ENCODE measurements at places on chromosomes 6 and 20.

DNA sequence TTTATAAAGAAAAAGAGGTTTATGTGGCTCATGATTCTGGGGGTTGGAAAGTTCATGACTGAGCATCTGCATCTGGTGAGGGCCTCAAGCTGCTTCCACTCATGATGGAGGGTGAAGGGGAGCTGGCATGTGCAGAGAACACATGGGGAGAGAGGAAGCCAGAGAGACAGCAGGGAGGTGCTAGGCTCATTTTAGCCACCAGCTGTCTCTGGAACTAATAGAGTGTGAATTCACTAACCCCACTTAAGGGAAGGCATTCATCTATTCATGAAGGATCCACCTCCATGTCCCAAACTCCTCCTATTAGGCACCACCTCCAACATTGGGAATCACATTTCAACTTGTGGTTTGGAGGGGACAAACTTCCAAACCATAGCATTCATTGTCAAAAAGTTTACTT lies 137.3 kb upstream of the PMEPA1 start:
- DNase-seq = no peak

DNA sequence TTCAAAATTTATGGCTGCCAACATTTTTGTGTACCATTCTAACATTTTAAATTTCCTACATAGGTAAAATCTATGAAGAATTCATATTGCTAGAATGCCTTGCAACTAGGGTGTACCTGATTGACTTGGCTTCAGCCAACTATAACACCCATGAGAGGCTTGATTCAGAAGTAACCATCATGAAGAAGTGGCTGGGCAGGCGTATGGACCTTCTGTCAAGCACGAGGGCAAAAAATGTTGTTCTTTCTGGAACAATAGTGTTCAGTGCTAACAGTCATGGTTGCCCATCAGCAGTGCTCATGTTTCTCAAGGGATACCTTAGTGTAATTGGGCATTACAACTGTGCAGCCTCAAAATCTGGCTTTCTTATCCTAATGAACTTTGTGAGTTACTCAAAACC lies 42.9 kb downstream of the ID4 start:
- DNase-seq = no peak

- peak; percentile 56 for DNase-seq
These were observed 170.7 kb downstream of the ERMARD start for GRCh38 chr6:169921853-169922824.

GRCh38 chr6:13708736-13709135 lies 2.9 kb downstream of the RANBP9 start:
- DNase-seq = no peak

DNA sequence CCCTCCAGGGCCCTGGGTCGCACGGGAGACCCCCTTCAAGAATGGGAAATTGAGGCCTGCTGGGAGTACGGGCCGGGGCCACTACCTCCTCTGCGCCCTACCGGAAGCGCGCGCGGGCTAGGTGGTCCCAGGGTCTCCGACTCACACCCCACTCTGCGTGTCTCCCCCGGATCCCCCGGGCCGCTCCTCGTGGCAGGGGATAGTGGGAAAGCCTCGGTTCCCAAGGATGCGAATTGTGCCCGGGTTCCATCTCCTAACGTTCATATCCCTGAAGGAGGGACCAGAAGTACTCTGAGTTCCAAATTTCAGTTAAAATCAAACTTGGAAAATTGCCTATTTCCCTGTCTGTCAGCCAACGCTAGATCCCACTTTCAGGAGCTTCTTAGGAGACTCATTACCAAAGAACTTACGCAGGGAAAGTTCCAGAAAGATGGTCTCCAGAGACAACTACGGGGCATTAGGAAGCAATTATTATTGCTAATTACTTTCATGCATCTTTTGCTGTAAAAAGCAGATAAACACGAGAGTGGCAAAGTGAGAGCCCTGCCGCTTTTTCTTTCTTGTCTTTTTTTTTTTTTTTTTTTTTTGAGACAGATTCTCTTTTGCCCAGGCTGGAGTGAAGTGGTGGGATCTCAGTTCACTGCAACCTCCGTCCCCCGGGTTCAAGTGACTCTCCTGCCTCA lies 858 bp downstream of the FAM83D start:
- no peak for DNase-seq

- peak; percentile 73 for DNase-seq
These were observed 8.6 kb upstream of the HECA start for GRCh38 chr6:139126255-139126654.

GRCh38 chr6:64000818-64001491 lies 365.4 kb downstream of the PHF3 start:
- no peak for DNase-seq

- peak; percentile 8 for DNase-seq
These were observed 853 bp downstream of the SLC22A3 start for GRCh38 chr6:160349020-160349441.

GRCh38 chr6:44478158-44478557 lies 90.7 kb downstream of the CDC5L start:
- DNase-seq = no peak

DNA sequence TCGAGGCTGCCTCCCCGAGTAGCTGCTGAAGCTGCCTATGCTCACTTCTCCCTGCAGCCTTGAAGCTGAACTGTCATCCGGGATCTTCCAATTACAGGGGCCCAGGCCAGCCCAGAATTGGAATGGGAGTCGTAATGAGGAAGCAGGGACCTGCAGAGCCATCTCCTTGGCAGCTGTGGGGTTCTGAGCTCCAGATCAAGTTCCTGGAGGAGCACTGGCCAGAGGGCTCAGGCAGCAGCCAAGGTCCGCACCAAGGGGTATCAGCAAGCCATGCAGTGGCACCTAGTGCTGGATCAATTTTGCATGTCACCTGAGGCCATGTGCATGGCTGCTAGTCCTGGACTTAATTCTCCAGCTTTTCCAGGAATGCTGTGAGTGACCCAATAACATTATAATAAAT lies 163.2 kb upstream of the TSHZ2 start:
- DNase-seq = no peak

DNA sequence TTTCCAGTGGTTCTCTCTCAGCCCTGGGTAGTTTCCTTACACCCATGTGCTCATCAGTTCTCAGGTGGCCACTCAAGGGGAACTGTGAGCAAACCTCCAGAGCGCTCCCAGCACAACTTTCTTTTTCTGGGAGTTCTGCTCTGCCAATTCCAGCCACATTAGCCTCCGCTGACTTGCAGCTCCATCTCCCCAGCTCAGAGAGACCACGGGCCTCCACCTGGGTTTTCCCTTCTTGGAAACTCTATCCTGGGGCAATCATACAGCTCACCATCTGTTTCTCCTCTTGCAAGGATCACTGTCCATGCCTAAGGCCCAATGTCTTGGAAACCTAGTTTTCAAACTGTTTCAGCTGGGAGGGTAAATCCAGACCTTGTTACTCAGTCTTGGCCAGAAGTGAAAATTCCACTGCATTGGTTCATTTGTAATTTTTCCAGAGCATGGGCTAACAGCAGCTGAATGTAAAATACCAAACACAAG lies 129.9 kb downstream of the EYA2 start:
- no peak for DNase-seq

DNA sequence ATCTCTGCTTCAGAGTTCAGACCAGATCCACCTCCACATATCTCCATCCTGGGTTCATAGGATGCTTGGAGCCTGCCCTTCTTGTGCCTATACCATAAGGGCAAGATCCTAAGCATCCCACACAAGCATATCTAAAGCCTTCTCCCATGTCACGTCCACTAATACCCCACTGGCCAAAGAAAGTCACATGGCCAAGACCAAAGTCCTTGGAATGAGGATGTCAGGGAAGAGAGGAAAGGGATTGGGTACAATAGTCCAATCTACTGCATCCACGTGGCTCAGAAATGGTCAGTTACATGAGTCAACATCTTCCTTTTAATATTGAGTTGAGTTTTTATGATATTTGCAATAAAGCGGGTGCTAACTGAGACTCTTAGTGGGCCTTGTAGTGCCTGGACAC lies 515.9 kb upstream of the SULF2 start:
- no peak for DNase-seq

- no peak for DNase-seq
These were observed 195.4 kb downstream of the TBX18 start for GRCh38 chr6:84568971-84569370.

GRCh38 chr6:37624606-37625574 lies 72.8 kb downstream of the MDGA1 start:
- DNase-seq = no peak

Measured in activated CD4-positive, alpha-beta T cell treated with anti-CD3 and anti-CD28 coated beads, Interleukin-2, Interleukin-4, amounts not matched to agents 100 ng/mL and 50 ng/mL, durations not matched to agents 16 hours and 8 hours (primary cell).